Cardiac muscle cell (in vitro differentiated cells and primary cell): ENCODE measurements at places on chromosomes 7 and 10. TPM values are rescaled to one million over a fixed set of nuclear protein-coding genes. Genes with fewer than 3 reads are reported as not detected.

Gene SPDYE2B
- total RNA-seq: not detected in 2 replicates

GRCh38 chr10:80144067-80144695 is 11.7 kb downstream of the PLAC9 start:
- H3K36me3 ChIP-seq: no peaks in the 10 kb centered on the region
- no peak overlapping the region for H3K4me3 ChIP-seq
- DNase-seq: no peak
- H3K27ac ChIP-seq: no peak overlapping the region

Gene VSTM4
- 2.3 and 6.0 TPM in 2 replicates for total RNA-seq

GRCh38 chr7:140364819-140365218 is 33.5 kb downstream of the SLC37A3 start:
- H3K36me3 ChIP-seq: peaks cover 9% of the 10 kb centered on the region
- H3K4me3 ChIP-seq: no peak overlapping the region
- no peaks in the 10 kb centered on the region for H3K27me3 ChIP-seq
- no peaks in the 10 kb centered on the region for H3K4me1 ChIP-seq
- no peak overlapping the region for H3K27ac ChIP-seq

DNA sequence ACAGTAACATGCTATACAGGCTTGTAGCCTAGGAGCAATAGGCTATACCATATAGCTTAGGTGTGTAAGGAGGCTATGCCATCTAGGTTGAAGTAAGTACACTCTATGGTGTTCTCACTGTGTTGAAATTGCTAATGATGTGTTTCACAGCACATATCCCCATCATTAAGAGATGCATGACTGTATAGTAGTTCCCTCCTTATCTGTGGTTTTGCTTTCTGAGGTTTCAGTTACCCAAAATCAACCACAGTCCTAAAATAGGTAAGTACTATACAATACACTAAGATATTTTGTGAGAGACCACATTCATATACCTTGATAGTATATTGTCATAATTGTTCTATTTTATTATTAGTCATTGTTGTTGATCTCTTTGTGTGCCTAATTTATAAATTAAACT is 12.7 kb downstream of the FZD1 start:
- no peak for DNase-seq
- no peaks in the 10 kb centered on the region for H3K36me3 ChIP-seq
- H3K27ac ChIP-seq: no peak overlapping the region
- H3K4me3 ChIP-seq: no peak overlapping the region
